Activated CD4-positive, alpha-beta memory T cell treated with anti-CD3 and anti-CD28 coated beads for 36 hours (primary cell): ENCODE measurements at places on chromosomes 4 and X.

DNA sequence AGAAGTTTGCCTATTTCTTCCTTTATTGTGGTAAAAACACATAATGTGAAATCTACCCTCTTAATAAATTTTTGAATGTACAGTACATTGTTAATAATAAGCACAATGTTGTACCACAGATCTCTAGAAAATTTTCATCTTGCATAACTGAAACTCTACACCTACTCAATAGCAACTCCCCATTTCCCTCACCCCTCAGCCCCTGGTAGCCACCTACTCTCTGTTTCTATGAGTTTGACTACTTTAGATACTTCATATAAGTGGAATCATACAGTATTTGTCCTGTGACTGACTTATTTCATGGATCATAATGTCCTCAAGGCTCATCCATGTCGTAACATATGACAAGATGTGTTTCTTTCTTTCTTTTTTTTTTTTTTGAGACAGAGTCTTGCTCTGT lies 446.4 kb downstream of the RPA4 start:
- DNase-seq: peak; percentile 9

- DNase-seq: peak; percentile 60
Observed at GRCh38 chr4:184329659-184330400, 112.2 kb upstream of the ENPP6 start.

- no peak for DNase-seq
Observed at GRCh38 chr4:176817204-176817603, 24.5 kb upstream of the VEGFC start.

DNA sequence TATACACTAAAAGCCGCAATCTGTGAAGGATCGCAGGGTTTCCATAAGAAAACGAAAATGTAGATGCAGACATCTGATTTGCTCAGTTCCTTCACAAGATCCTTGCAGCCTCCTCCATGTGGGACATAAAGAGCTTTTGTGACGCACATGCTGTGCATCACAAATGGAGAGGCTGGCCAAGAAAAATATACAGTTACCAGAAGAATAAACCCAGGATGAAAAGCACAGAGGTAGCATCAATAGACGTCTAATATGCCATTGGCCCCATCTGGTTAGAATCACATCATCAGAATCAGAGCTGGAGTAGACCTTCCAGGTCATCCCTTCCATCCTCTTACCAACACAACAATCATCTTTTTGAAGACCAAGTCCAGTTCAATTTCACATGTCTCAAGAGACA lies 517.4 kb downstream of the RAB28 start:
- DNase-seq: no peak

DNA sequence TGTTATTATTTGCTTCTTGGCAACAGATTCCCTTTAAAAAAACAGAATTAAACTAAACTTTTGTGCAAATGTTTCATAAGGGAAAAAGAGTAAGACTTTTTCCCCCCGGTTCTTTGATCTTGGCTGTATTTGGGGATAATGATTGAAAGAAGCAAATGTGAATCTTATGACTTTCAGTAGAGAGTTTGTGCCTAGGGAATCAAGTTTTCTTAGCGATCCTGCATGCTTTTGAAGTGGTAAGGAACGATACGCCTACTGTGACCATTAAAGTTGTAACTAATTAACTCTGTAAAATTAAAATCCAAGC lies 9.0 kb downstream of the ATP10D start:
- DNase-seq: no peak

GRCh38 chr4:78829296-78829695 lies 53.1 kb downstream of the BMP2K start:
- DNase-seq: no peak
